ENCODE measurements at places on chromosomes 4 and X.
A peak's percentile ranks its signal among the peaks of the same experiment; 100 is the strongest.

DNA sequence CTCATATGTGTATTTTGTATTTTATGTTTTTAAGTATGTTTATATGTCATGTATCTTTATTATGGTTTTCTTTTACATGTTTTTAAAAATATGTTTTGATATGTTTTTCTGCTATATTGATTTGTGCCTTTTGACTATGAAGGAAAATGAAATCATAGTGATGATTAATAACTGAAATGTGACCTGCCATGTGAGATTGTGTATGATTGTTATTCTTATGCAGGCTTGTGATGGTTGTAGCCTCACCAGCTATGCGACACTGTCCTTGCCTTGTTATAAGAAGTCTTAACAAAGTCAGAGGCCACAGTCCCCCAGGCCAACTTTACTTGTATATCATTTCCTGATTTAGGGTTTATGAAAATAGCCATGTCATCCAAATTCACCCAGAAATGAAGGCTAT, 83.2 kb downstream of the TMEM131L start:
- peak; percentile 17 for DNase-seq

GRCh38 chrX:153966841-153967535, 4.6 kb downstream of the HCFC1 start:
- peak; percentile 2 for DNase-seq

DNA sequence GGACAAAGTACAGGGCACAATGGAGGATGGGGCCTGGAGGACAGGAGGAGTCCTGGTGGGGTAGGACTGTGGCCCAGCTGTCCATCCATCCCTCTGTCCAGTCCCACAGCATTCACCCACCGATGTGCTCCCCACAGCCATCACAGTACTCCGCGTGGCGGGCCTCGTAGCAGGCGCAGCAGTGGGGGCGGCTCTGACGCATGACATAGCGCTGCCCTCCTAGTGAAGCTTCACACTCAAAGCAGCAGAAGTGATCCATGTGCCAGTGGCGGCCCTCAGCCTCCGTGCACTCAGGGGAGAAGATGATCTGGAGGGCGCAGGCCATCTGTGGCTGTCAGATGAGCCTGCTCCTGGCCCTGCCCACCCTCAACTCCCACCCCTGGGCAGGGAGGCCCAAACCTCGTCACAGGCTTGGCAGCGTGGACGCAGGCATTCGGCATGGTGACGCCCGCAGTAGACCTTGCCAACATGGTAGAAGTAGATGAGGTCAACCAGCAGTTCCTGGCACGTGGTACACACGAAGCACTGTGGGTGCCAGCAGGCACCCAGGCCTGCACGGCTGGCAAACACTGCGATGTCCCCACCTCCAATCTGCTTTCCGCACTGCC, 6.3 kb downstream of the PLP2 start:
- DNase-seq: no peak

GRCh38 chr4:182809417-182810102, 107.6 kb downstream of the DCTD start:
- no peak for DNase-seq

GRCh38 chr4:44121210-44121609, 327.4 kb downstream of the KCTD8 start:
- DNase-seq: no peak

GRCh38 chr4:150231107-150231770, 153.0 kb downstream of the DCLK2 start:
- no peak for DNase-seq

Data from suppressor macrophage treated with lipopolysaccharide for 4 hours (primary cell).